Bronchial epithelial cell (primary cell): ENCODE measurements at places on chromosomes 5 and 9. TPM values are rescaled to one million over a fixed set of nuclear protein-coding genes. Genes with fewer than 3 reads are reported as not detected.

Gene PCDHB11
- total RNA-seq = under 0.01 and 0.26 TPM in 2 replicates

Gene NEURL1B
- 4.7 and 6.4 TPM in 2 replicates for total RNA-seq

Gene BTNL3
- not detected in 2 replicates for total RNA-seq

Gene CCL27
- total RNA-seq = 0.26 TPM in 1 of 2 replicates, not detected in the other
